GOT3 (cell line): ENCODE measurements at places on chromosomes 5 and 9.
A peak's percentile ranks its signal among the peaks of the same experiment; 100 is the strongest.

- no peak for DNase-seq
Observed at GRCh38 chr9:14418301-14418940, 104.5 kb upstream of the NFIB start.

DNA sequence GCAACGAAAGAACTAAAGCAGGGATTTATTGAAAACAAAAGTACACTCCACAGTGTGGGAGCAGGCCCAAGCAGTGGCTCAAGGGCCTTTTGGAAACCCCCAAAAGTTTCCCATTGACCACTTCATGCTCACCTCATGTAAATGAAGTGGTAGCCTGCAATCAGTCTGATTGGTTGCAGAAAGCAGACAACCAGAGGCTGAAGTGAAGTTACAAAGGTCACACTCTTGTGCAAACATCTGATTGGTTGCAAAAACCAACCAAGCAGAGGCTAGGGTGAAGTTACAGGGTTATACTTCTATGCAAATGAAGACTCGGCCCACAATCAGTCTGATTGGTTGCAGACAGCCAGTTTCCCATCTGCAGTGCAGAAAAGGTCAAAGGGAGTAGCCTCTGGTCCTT lies 258.0 kb downstream of the YTHDC2 start:
- DNase-seq: no peak

GRCh38 chr5:117665121-117665520 lies 1090.5 kb upstream of the SEMA6A start:
- DNase-seq: no peak

- DNase-seq: no peak
Observed at GRCh38 chr5:6722015-6722414, 8.8 kb downstream of the TENT4A start.

DNA sequence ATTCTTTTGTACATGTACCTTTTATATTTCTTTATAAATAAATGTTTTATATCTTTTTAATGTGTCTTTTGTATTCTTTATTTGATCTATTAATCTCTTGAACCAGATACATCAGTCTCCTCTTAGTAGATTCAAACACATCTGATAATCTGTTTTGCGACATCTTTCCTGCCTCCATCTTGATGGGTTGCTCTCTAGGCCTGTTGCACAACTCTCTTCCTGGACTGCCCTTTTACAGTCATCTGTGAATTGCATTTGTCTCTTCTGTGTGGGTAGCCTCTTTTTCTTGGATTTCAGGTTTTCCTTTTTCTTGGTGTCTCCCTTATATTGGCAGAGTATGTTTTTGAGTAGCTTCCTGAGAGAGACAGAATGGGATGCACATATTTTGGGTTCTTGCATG lies 6.2 kb downstream of the ZFYVE16 start:
- no peak for DNase-seq

DNA sequence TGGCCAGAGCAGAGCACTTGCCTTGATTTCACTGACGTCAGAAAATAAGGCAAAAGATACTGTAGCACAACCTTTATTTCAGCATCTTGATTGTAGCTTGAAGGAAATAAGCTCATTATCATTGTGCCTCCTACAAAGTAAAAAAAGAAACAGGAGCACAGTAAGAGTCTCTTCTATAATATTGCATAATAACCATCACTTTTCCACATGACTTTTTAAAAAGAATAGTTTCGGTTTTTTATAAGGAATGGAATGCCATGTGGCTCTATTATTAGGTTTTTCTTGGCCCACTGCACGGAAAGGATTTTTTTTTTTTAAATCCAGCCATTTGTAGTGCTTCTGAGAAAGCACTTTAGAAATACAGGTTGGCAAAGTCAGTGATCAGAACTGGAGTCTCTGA lies 655.3 kb downstream of the LRRC70 start:
- DNase-seq: no peak

DNA sequence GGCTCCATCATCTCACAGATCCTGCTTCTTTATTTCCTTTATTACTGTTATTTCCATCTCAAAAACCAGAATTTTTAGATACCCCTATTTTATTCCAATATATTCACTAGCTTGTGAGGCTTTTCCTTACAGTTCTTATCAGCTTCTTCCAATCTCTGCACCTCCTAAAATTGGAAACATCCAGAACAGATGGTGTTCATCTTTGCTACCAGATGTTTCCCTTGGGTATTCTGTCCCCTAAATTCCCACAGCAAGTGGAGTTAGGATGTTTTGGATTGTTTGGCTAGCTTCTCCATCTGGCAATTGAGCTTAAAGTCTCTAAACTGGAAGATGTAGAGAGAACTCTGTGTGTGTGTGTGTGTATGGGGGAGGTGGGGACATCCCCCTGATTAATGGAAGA lies 580.4 kb downstream of the DTWD2 start:
- DNase-seq: no peak

DNA sequence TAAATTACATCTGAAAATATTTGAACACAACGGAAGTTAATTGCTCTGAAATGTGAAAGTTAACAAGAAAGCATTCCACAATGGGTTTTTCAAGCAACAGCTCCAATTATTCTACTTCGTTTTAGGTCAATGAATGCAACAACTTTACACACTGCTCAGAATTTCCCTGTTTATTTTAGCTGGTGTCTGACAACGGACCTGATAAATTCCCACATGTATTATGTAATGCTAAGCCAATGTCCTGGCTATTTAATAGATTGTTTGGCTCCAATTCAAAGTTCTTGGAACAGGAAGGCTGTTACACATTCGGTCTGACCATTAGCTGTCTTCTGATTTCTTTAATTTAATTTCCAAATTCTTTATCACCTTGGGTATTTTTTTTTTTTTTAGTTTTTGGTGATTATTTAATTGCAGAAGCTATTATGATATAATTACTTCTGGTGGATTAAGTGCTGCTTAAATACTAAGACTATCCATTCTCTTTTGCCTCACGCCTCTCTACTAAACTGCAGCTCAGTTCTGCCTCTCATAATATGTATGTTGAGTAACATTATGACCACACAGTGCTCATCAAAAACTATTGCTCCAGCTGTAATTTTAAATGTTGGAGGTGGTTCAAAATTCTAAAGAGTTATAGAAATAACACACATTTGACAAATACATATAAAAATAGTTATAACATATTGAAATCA lies 57.9 kb downstream of the MEF2C start:
- DNase-seq: no peak

- DNase-seq: no peak
Observed at GRCh38 chr5:87278590-87279100, 11.0 kb downstream of the RASA1 start.

DNA sequence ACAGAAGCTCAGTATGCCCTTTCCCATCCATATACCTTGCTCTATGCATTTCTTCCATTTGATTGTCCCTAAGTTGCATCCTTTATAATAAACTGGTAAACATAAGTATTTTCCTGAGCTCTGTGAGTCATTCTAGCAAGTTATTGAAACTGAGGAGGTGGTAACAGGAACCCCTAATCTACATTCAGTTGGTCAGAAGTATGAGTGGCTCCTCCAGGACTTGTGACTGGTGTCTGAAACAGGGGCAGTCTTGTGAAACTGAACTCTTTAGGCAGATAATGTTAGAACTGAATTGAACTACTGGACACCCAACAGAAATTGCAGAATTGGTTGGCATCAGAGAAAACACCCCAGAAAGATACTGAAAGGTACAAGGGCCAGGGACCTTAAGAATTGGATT lies 133.1 kb upstream of the POU5F2 start:
- DNase-seq: no peak

GRCh38 chr5:149205625-149206523 lies 64.6 kb downstream of the ABLIM3 start:
- DNase-seq: peak; percentile 78

GRCh38 chr9:100426530-100427365 lies at the start of gene MSANTD3:
MSANTD3 (plus strand) TSS chr9:100427143; CDS start chr9:100441939, 14,796 bp downstream.
- no peak for DNase-seq

DNA sequence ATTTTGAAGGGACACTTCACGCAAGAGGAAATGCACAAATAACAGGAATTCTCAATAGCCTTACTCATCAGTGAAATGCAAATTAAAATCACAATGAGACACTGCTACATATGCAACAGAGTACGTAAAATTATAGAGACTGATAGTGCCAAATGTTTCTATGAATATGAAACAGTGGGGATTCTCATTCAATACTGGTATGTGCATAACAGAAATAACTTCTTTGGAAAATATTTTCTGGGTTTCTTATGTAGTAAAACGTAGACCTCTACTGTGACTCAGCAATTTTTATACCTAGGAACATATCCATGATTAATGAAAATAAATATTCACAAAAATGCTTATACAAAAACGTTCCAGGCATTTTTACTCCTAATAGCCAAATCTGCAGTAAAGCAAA lies 1625.2 kb downstream of the MAT2B start:
- DNase-seq: no peak

DNA sequence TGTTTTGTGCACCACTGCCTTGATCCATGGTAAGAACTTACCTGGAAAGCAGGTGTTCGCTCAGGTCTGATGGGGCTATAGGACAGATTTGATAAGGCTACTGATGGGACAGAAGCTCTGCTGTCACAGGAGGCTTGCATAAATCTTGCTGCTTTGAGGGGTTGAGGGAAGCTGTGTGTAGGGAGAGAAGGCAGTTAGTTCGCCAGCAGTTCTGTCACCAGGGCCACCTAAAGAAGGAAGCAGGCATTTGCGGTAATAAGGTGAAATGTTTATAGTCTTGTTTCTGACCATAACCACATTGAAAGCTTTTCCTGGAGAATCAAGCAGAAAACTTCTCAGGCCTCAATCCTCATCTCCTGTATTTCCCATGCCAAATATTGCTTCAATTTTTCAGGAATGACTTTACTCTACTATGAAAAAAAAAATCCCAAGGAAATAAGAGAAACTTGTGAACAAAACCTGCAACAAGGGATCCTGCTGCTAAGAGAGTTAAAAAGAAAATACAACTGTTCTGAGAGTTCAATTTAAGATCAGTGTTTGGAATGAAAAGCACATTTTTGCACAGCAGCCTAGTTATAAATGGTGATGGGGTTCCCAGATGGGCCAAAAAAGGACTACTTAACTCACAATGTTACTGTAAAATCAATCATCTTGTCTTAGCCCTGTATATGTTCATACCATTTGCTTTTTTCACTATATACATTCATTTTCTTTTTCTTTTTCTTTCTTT lies 122.0 kb upstream of the RANBP3L start:
- DNase-seq: no peak

DNA sequence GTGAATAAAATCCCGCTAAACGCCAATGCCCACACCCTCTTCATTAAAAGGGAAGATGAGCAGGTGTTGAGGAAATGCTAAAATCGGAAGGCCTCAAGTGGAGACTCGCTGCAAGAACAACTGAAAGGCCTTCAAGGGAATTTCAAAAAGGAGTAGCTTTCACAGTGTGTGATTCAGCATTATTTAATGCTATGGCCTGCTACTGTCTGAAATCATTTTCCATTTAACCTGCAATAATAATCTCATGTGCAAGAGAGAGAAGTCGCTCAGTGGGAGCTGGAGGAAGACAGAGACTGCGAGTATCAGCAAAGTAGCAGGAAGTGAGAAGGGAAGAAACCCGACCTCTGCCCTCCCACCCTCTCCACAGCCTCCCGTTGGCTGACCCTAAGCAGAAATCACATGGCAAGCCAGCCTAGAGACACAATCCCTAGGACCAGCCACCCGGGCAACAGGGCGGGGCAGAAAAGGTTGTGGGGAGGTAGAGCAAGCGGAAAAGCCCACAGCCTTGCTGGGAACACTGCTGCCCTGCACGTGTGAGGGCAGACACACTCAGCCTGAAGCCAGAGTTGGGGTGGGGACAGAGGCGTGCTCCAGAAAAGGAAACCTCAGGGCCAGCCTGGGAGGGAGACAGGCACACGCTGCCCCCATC lies 39.9 kb upstream of the CTSL start:
- no peak for DNase-seq

DNA sequence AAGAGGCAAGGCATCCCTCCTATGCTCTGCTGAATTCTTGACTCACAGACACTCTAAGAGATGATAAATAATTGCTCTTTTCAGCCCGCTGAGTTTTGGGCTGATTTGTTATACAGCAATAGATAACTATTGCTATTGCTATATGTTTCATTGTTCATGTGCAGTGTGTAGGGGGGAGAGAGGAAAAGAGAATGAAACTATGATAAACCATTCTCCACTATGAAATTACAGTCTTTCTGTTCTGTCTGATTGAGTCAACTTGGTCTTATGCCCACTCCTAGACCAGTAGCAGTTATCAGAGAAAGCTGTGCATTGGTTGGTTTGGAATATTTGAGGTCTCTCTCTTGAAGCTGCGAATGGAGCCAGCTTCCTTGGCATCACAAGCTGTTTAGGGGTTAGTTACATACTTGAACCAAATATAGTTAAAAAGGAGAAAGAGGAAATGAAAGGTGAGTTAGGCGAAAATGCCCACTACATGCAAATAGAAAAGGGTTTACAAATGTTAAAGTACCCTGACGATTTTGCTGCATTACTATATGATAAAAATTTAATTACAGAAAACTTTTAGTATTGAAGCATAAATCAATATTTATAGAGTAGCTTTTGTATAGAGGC lies 136.3 kb upstream of the ACTBL2 start:
- DNase-seq: no peak
